Stimulated activated CD8-positive, alpha-beta memory T cell treated with anti-CD3 and anti-CD28 coated beads, Interleukin-4, amount 100 ng/mL, for 1 hour (primary cell): ENCODE measurements at places on chromosomes 7 and 10.

DNA sequence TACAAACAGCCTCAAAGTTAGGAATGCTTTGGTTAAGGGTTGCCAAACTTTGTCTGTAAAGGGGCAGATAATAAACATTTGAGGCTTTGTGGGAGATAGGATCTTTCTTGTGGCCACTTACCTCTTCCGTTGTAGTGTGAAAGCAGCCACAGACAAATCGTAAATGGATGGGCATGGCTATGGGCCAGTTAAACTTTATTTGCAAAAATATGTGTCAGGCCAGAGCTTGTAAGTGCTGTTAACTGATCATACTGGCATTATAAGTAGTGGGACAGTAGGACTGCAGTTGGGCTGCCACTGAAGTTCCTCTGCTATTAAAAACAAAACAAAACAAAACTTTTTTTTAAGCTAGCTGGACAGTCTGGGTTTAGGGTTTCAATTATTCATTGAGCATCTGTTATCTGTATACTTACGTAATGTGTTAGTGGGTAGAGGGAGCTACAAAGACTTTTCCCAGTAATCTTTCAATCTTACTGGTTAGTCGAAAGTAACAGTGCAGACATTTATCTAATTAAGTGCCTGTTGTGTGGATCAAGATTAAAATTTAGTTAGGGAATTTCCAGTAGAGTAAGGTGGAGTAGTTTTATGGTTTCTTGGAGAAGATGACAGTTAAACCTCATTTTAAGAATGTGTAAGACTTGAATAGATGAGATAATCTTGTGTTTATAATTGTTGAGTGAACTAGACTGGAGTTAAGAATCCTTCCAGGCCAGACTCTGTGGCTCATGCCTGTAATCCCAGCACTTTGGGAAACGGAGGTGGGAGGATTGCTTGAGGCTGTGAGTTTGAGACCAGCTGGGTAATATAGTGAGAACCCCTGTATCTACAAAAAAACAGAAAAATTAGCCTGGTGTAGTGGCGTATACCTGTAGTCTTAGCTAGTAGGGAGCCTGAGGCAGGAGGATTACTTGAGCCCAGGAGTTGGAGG lies 100.1 kb downstream of the BTRC start:
- DNase-seq = no peak

DNA sequence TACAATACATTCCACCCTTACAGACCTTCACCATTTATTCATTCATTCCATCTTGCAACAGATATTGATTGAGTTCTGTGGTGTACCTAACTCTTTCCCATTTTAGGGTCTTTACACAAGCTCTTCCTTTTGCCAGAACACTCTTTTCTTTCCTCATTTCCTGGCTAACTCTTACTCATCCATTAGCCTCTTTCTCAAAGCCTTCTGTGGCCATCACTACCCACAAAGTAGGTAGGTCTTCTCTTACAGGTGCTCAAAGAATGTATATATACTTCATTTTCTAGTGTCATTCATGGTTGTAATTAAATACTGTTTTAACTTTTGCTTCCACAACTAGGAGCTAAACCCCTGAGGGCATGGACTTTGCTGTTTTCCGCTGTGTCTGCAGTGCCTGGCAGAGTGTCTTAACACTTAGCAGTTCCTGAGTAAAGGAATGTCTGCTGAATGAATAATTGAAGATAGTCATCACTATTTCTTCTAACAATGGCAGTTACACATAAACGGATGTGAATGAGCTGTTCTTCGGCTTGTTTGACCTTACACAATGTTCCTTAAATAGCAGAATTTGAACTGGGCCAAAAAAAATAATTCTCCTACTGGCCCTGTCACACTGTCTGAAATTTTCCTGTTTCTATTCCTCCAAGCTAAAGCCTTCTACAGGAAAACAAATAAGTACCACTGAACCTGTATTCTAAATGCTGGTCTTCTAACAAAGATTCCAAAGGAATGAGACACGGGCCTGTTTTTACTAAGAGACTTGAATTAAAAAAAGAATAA lies 15.1 kb downstream of the BCAP29 start:
- no peak for DNase-seq

DNA sequence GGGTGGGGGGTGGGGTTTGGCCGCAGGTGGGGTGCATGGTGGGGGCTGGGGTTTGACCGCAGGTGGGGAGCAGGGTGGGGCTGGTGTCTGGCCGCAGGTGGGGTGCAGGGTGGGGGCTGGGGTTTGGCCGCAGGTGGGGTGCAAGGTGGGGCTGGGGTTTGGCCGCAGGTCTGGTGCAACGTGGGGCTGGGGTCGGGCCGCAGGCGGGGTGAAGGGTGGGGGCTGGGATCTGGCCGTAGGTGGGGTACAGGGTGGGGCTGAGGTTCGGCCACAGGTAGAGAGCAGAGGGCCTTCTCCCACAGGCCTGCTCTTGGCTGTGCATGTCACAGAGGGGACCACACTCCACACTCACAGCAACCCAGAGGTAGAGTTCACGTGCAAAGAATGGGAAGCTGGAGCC lies 586.6 kb downstream of the PTPRN2 start:
- DNase-seq = no peak

DNA sequence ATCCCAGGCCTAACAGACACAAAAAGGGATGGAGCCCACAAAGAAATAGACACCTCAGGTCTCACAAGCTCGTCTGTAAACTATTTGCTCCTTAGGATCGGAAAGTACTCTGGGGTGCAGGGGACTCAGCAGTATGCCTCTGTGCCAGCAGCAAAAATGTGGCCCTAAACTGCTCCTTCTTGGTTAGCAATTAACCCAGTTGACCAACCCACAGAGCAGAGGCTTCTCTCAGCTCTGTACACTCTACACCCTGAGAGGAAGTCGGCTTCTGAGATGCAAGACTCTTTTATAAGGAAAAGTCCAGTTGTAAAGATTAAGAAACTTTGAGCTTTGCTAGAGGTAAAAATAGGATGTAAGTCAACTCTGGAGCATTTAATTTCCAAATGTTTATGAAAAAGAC lies 156.3 kb upstream of the PRSS58 start:
- DNase-seq = no peak

DNA sequence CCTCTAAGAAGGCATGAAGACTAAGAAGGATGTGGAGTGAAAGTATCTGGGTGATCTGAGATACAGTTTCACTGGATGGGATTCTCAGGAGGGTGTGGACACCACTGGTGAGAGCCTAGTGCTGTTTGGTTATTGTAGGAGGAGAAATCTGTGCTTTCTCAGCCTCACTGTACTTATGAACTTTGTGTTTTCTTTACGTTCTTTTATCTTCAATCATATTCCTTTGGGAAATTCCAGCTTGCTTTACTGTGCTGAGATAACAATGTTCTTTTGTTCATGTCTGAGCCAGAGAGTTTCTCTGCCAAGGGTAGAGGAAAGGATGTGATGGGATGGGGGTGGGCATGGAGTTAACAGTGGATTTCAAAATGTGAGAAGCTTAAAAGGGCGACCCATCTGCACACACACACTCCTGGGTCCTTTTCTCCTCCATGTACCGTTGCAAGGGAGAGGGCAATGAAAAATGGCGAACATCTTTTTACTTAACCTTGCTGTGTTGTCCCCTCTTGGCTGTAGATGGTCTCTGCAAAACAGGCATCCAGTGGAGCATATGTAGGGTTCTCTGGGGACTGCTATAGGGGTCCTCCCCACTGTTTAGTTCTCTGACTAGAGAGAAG lies 25.0 kb upstream of the TAX1BP1 start:
- no peak for DNase-seq

DNA sequence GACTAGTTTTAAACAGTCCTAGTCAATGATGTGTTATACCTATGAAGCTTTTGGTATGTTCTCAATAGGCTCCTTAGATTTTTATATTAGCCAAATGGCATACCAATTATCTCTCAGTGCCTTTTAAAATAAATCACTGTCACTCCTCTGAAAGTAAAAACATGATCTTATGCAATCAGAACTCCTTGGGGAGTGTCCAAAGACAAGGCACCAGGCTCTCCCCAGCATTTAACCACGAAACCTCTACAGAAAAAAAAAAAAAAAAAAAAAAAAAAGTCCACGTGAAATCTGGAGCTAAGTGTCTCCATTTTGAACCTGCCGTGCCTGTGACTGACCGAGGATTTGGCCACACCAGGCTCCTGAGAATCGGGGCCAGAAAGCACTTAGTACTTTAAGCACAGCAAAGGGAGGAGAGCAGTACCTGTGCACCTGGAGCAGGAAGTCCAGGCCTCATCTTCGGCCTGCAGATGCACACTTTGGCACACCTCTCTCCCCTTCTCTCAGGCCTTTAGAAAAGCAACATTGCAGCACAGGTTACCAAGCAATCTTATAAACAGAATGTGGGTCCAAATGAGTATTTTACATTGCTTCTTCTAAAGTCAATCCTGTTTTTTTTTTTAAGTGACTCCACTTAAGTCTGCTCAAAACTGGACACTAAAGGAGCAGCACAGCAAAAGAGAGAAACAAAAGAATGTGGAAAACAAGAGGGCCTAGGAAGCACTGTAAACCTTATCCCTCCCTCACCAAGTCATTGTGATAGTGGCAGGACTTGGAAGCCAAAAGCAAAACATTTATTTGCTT lies 1.5 kb downstream of the FAM13C start:
- DNase-seq = no peak

- no peak for DNase-seq
Measured at GRCh38 chr10:58840840-58841435, 328.3 kb downstream of the BICC1 start.

- no peak for DNase-seq
Measured at GRCh38 chr7:150358988-150359621, 9.5 kb upstream of the REPIN1 start.

DNA sequence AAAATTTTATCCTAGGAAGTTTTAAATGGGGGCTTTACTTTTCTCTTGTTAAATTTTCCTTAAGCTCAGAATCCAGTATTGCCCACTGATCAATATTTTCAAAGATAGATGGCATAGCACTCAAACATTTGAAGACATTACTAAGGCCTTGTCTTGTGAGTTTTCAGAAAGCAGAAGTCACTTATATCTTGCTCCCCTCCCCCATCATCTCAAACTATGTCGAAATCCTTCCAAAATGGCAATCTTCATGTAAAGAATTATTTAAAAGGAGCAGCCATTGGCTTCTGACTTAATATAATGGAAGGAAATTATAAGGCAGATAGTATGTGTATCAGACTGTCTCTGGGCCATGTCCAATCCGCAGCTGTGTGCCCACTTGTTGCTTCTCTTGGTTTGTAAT lies 553.5 kb upstream of the C7orf33 start:
- DNase-seq = no peak

DNA sequence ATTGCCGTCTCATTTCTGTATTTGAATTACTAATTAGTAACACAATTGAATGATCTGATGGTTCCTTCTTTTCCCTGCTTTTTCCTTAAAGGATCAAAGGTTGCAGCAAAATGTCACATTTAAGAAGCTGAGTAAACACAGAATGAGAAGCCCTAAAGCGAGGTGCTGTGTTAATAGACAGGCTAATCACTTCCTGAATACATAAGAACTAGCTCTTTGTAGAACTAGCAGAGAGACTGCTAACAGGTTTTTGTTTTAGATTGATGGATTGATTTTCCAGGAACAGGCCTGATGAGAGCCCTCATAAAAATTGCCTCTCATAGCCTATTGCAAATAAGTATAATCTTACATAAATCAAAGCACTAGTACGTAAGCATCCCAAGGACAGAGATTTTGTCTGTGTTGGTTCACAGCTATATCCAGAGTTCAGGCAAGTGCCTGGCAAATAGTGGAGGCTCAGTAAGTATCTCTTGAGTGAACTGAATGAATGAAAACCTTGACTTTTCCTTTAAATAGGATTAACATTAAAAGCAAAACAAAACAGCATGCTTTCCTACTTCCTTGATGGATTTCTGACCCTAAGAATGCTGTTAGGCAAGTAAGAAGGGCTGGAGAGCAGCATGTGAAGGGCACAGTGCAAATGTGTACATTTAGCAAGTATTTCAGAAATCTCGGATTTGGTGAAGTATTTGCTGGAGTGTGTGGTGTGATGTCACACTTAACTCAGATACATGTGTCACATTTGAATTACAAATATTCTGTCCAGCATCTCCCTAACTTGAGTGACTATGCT lies 3.3 kb downstream of the TMEM229A start:
- no peak for DNase-seq

- DNase-seq = no peak
Measured at GRCh38 chr10:24569330-24569796, 154.3 kb downstream of the ARHGAP21 start.

DNA sequence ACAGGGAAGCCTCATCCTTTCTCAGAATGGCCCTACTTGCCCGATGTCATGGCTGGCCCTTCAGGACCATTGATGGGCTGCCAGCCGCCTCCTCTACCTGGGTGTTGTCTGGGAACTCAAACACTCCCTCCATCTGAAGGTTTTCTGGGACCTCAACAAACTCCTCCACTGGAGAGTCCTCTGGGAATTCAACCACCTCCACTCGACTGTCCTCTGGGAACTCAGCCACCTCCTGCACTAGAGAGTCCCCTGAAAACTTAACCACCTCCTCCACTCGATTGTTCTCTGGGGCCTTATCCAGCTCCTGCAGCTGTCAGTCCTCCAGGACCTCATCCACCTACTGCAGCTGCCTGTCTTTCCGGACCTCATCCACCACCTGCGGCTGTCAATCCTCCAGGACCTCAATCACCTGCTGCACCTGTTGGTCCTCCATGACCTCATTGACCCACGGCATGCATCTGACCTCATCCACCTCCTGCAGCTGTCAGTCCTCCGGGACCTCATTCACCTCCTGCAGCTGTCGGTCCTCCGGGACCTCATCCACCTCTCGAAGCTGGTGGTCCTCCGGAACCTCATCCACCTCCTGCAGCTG lies 37.1 kb downstream of the MAT1A start:
- no peak for DNase-seq

- DNase-seq = no peak
Measured at GRCh38 chr7:129401228-129401966, 32.8 kb upstream of the STRIP2 start.

GRCh38 chr10:123599366-123599849 lies 66.7 kb upstream of the GPR26 start:
- no peak for DNase-seq

- no peak for DNase-seq
Measured at GRCh38 chr10:116197946-116198675, 74.9 kb downstream of the GFRA1 start.

DNA sequence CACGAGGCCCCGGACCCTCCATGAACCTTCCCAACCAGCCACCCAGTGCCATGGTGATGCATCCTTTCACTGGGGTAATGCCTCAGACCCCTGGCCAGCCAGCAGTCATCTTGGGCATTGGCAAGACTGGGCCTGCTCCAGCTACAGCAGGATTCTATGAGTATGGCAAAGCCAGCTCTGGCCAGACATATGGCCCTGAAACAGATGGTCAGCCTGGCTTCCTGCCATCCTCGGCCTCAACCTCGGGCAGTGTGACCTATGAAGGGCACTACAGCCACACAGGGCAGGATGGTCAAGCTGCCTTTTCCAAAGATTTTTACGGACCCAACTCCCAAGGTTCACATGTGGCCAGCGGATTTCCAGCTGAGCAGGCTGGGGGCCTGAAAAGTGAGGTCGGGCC lies 90.6 kb upstream of the PDCD4 start:
- no peak for DNase-seq

GRCh38 chr7:50703654-50704053 lies 79.0 kb downstream of the GRB10 start:
- no peak for DNase-seq

DNA sequence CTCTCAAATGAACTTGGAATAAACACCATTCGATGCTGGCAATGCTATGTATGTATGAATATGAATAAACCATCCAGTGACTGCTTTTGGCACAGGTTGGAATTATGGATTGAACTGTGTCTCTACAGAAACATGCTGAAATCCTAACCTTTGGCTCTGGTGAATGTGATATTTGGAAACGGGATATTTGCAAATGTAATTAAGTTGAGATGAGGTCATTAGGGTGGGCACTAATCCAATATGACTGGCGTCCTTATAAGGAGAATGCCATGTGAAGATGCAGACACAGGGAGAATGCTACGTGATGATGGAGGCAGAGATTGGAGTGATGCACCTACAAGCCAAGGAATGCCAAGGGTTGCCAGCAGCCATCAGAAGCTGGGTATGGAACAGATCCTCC lies 3.4 kb upstream of the ACTR3B start:
- no peak for DNase-seq
